ENCODE measurements at places on chromosomes 1 and 21.

DNA sequence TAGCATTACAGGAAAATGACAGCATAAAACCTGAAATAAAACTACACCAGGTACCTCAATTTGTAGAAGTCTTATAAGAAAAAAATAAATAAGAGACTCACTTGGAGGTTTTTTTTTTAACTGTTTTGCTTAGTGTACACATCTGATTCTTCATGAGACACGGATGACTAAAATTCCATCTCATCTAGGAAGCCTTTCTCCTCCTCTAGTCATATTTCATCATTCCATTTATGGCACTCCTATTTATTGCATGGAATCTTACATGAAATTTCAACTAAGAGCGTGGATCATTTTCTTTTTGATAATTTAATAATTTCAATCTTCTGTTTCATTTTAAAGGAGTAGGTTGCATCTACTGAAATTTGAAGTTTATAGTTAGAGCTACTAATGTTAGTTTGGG, 1.6 kb upstream of the PTGS2 start:
- DNase-seq, result no peak

DNA sequence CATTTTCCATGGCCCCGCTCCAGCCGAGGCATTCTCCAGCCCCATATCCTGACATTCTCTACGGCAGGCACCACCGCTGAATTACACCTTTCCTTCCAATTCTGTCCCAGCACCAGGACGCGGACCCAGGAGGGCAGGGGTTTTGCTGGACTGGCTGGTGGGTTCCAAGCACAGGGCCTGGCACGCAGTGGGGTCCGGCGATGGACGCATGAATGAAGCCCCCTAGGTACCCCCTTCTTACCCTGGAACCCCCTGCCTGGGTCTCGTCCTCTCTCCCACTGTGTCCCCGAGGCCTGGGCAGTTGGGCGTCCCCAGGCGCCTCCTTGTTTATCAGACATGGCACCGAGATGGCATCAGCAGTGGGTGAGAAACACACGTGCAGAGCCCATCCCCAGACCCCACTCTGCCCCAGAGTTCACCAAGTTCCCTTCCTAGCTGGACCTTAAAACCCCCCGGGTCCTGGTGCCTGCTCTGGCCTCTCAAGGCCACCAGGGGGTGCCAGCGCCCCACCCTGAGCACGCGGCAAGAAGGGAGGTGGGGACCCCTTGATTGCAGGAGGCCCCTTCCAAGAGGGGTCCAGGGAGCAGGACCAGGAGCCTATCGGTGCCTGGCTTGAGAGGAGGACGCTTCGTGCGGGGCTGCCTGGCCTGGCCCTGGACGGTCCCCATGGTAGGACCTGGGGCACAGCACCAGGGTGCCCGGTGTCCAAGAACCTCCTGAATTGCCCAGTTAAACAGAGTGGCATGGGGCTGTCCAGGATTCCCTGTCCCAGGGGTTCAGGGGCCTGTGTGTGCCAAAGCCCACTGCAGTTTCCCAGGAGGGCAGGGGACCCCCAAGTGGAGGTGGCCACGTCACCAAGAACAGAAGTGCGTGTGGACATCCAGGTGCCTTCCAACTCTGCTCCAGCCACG, 46.1 kb downstream of the MEGF6 start:
- no peak for DNase-seq

DNA sequence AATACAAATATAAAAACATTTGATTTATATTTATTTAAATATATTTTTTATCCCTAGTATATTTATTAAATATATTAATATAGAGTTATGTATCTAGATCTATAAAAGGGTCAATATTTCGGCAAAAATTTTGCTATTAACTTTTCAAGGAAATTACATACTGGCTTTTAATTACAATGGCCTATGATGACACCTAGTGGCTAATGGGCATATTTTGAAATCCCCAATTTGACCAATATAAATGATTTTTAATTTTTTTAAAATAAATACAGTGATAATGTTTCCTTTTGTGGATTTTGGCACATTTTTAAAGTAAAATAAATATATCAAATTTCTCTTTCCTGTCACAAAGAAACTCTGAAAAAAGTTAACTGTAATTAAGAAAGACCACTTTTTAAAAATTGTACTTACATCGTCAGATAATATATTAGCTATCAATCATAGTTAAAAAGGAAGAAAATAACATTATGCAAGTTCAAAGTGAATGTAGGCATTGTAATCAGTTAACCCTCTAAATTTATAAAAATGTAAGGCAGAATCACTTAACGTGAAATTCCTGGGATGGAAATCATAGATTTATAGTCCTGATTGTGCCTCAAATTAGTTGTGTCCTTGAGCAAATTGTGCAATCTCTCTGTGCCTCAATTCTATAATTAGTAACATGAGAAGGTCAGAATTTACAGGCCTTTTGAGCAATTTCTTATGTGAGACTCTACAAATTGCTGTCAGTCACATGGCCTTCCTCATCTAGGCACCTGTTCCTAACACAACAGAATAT, 25.6 kb upstream of the RGS13 start:
- no peak for DNase-seq

GRCh38 chr1:184890539-184890973, 83.8 kb downstream of the NIBAN1 start:
- DNase-seq, result peak; percentile 27

DNA sequence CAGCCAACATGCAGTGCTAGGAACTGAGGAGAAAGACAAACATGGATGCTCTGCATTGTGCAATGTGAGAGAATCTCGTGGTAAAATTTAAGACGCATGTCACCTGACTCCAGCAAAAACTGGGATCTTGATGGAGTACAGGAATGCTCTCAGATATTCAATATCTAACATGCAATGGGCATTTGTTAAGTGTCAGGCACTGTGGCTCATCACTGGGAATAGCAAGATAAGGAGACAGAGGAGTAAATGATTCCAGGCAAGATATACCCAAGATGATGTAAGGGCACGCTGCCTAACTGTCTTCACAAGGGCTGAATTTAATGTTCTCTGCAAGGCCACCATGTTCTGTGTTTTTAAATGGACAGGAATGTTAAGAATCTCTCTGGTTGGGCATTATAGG, 67.8 kb downstream of the LPAR3 start:
- DNase-seq, result no peak

DNA sequence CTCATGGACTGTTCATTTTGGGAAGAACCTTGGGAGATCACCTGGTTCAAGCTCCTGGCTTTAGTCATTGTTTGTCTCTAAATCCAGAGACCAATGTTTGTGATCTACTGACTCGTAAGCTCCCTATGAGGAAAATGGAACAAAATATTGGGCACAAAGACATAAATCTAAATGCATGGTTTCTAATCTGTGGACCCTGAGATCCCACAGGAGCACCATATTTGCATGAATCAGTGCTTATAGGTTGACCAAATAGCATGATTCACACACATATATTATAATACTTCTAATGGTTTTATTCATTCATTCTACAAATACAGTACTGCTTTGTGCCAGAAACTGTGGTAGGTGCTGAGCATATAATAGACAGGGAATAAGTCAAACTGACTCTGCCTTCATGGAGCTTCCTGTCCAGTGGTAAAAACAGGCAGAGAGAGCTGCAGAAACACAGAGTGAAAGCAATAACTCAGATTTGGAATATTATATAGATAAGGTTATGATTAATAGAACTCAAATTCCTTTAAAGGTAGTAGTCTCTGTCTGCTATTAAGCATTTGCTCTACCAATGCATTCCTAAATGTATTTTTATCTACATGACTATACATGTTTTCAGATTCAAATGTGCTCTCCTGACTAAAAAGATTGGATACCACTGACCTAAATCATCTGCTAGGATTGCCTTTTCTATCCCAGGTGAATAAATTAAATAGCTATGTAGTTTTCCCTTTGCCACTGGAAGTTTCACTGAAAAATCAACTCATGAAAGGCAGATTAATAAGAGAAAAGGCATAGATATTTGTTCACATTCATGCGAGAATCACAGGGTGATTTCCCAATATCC, 198.6 kb upstream of the CAMK1G start:
- no peak for DNase-seq

DNA sequence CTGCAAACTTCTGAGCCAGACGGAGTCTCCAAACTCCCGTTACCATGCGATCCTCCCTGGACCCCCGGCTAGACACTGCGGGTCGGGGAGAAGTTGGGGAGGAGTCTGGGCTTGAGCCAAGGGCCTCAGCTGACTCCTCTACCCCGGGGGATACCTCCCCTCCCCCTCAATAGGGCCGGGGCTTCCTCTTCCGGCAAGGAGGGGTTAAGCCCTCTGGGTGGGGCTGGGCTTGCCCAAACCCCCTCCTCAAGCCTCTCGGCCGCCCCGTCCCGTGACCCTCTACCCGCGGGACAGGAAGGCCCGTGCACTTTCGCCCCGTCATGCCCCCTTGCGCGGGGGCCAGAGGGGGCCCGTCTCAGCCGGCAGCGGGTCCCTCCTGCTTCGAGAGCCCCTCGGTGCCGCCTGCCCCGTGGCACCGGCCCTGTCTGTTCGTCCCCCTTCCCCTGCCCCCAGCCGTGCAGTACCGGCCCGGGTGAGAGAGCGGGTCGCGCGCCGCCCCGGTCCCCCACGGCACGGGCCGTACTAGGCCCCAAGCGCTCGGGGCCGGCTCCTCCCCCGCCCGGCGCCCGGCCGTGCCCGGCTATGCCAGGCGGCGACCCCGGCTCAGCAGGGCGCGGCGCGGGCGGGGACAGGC, 652 bp downstream of the ARL8A start:
- DNase-seq, result no peak

DNA sequence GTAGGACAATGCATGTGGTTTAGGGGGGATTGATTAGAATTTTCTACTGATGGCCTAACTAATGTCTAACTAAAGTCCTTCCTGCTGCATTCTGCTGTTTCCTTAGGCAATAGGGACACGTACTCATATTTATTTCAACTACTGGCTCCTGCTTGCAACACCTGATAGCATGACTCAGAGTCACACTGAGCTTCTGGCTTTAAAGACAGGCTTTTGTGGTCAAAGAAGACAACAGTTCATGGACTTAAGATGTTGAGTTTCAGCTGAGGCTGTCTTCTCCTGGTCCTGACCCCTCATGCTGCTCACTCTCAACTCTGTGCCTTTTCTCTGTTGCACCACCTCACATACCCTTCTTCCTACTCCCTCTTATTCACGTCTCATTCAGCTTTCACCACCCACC, 29.1 kb upstream of the TRABD2B start:
- DNase-seq, result no peak

DNA sequence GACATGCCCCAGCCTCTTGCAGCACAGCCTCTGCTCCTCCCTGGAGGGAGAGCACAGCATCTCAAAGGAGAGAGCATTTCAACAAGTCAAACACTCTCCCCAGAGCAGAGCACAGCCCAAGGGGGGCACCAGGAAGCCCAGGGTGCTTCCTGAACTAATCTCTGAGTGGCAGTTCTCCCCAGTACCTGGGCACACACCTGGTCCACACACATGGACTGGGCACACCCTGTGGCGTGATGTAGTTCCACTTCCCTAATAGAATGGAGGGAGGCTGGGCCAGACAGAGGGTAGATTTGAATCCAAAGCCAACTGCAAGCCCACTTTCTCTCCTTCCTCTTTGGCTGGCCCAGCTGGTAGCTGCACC, 55.5 kb downstream of the CD46 start:
- no peak for DNase-seq

DNA sequence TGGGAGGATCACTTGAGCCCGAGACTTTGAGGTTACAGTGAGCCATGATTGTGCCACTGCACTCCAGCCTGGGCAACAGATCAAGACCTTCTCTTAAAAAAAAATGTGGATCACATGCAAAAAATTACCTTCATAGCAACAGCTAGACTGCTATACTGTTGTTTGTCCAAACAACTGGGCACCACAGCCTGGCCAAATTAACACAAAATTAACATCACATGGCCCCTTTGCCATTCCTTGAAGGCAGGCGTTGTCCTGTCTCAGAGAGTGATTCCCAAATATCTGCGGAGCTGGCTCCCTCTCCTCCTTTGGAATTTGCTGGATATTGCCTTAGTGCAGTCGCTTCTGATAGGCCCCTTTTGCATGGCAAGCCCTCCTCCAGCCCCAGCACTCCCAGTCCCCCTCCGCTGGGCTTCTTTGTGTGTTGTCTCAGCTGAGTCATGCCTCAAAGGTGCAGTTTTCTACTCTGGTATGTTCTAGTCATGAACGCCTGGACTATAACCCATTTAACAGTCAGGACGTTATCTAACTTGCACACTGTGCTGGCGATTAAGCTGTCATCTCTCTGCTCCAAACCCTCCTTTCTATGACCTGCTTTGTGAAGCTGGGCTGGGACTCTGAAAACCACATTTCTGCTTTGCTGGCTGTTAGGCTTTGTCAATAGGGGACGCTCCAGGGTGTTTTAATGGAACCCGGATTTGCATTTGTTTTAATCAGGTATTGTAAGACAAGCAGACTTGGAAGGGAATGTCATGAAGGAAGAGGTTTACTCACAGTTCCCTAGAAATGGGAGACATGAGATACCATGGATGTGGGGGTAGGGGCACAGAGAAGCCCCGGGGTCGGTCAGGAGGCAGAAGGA, 20.1 kb upstream of the HPCAL4 start:
- no peak for DNase-seq

DNA sequence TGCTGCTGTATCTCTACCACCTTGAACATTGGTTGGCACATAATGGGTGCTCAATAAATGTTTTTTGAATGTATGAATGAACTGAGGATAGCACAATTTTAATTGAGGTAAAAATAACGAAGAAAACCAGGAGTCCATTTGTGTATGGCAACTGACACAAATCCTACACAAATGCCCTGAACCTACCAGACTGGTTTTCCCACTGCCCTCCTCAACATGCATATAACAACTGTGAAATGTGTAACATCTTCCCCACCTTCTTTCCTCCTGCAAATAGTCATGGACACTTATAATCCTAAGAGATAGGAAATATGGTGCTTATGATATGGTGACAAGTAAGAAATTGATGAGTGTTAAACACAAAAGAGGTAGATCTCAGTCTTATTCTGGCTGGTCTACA, 9.9 kb upstream of the LMO4 start:
- no peak for DNase-seq

DNA sequence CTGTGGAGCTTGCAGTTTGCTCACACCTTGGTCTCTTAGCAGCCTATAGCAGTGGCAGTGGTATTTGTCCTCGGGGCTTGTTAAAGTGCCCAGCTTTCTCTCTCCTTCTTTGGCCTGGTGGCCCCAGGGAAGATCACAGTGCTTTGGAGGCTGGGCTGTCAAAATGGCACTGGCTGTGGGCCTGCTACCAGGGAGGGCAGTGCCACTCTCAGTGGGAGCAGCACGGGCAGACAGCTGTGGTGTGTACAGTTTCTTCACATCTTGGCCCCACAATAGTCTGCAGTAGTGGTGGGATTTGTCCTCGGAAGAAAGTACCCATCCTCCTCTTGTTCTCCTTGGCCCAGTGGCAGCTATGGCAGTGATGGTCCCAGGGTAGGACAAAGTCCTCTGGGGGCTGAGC, 164.4 kb upstream of the GORAB start:
- DNase-seq, result no peak
